Heart right ventricle (tissue), 16 donors: ENCODE measurements at places on chromosomes 1 and 21. TPM values are rescaled to one million over a fixed set of nuclear protein-coding genes. Genes with fewer than 3 reads are reported as not detected.

- DNase-seq: no peak
These were observed 360.2 kb downstream of the DISC1 start for GRCh38 chr1:231986631-231987336.

DNA sequence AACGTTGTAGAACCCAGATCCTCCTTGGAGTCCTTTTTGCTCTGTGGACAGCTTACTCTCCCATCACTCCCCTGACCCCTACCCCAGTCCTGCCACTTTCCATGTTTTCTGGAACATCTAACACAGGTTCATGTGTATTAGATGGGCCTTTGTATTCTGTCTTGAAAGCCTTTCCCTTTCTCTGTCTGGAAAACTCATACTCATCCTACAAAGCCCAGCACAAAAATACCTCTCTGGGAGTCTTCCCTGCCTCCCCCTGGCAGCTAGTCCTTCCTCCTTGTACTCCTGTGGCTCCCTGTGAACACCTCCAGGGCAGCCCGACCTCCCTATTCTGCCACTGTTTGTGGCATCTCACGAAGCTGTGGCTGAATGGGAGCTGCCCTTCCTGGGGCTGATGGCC, 7.8 kb upstream of the HEYL start:
- no peak for DNase-seq

DNA sequence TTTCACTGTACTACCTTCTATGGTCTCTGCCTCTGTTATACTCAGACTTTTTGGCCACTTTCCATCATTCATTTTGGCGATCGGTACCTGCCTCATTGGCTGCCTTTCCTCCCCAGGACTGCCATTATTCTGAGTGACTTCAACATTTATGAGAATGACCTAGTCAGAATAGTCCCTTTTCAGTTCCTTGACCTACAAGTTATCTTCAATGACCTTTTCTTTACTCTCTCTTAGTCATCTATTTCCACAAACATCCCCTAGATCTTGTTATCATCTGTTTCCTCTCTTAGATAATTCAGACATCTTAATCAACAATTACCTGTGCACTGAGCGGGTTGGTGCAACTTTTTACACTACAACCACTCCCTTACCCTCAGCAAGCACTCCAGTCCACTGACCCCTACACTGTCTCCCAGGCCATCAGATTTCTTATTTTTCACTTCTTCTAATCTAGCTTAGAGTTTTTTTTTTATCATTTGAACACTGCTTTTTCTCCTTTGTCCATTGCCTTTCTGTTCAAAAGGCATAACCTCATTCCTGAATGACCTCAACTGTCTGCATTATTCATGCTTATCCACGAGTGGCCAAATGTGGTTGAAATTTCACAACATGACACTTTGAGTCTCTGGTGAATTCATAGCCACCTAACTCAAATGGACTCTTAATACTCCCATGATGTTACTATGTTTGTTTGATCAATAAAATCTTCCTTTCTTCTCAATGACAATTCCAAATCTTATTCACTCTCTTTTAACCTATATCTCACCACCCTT, 112.7 kb downstream of the HMCN1 start:
- DNase-seq: no peak

- DNase-seq: no peak
These were observed 13.0 kb upstream of the CLDN19 start for GRCh38 chr1:42753070-42753469.

GRCh38 chr1:53598966-53599365, 139.8 kb downstream of the DMRTB1 start:
- no peak for DNase-seq

DNA sequence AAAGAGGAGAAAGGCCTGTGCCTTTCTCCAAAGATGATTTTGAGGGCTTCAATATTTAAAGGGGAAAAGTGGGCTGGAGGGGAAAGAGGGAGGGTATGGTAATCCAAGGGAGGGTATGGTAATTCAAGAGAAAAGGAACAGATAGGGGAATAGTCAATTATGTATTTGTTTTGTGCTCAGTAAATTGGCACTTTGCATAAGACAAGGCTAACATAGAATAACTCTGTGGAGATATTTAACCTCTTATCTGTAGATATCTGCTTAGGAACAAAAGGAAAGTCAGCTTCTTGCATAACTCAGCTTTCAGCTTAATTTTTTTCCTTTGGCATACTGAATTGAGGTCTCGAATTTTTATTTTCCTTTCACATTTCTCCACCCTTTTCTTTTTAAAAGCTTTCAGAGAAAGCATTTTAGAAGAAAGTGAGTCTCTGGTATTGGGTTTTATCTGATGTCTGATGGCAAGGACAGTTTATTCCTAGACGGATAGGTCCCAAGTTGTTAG, 119.9 kb upstream of the F3 start:
- no peak for DNase-seq

Gene NCMAP
- total RNA-seq: not detected

Gene LORICRIN
- total RNA-seq: not detected

Gene LCE1C
- not detected for total RNA-seq

Gene TMCC2
- total RNA-seq: 2.4 TPM
